ENCODE measurements at places on chromosomes 4 and X. TPM values are rescaled to one million over a fixed set of nuclear protein-coding genes. Genes with fewer than 3 reads are reported as not detected.

DNA sequence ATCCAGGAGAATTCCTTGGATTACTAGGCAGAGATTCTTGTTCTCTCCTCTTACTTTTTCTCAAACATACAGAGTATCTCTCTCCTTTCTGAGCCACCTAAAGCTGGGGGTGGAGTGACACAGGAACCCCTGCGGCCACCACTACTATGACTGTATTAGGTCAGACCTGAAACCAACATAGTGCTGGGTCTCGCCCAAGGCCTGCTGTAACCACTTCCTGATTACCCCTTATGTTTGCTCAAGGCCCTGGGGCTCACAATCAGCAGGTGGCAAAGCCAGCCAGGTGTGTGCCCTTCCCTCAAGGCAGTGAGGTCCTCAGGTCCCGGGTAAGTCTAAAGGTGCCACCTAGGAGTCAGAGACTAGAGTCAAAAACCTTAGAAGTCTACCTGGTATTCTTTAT is 166.4 kb downstream of the PARM1 start:
- DNase-seq, result no peak

DNA sequence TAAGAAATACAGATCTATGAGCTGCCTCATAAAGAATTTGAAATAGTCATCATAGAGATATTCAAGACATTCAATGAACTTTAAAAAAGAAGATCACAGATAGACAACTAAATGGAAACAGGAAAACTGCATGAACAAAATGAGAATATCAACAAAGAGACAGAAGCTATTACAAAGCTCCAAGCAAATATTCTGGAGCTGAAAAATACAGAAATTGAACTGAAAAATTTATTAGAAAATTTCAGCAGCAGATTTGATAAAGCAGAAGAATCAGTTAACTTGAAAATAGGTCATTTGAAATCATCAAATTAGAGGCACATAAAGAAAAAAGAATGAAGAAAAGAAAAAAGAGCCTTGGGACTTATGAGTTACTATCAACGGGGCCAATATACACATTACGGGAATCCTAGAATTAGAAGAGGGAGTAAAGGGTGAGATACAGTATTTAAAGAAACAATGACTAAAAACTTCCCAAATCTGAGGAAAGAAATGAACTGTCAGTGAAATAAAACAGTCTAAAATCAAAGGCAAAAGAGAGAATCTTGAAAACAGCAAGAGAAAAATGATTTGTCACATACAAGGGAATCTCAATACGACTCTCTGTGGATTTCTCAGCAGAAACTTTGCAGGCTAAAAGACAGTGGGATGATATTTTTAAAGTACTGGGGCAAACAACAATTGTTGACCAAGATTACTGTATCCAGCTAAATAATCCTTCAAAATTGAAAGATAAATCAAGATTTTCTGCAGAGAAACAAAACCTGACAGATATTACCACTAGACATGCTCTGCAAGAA is 641.6 kb downstream of the ANKRD50 start:
- no peak for DNase-seq

RTL9 gene
- not detected for total RNA-seq

DNA sequence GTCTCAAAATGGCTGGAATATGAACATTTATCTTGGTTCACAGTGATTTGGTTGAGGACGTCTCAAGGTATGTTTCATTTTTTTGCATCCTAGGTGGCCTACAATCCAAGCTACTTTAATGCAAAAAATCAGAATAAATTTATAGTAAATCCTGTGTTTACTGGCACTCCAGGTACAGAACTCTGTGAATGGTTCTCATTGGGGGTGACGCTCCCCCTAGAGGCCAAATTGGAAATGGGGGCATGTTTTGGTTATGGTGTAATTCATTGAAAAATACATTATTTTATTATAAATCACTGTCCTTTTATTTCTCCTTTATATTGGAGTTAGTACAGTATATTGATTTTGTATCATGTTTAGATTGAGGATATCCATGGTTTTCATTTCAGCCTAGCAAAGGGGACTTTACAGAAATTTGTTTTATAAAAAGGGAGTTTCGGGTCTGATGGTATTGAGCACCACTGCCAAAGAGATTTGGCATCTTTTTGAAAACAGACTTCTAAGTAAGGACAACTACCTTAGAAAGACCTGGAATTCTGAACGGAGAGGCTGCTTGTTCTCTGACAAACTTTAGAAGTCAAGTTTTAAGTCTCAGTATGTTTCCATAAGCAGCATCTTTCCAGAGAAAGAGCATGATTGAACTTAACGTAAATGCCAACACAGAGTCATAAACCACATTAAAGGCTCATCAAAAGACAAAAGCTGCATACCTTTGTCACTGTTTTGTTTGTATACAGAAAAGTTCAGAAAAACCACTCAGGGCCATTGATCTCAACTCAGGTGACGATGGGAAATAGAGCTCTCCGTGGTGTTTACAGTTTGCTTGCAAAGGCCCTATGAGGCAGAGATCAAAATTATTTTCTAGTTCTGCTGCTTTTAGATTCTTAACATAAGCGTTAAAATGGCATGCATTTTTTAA is 19.4 kb downstream of the MTM1 start:
- peak; percentile 31 for DNase-seq

DNA sequence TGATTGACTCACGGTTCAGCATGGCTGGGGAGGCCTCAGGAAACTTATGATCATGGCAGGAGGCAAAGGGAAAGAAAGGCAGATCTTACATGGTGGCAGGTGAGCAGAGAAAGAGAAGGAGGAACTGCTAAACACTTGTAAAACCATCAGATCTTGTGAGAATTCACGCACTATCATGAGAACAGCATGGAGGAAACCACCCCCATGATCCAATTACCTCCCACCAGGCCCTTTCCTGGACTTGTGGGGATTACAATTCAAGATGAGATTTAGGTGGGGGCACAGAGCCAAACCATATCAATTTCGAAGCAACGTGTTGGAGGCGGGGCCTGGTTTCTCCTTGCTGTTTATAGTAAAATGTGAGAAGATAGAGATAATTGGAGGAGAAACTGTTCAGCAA is 167.4 kb downstream of the GABRB1 start:
- DNase-seq, result no peak

BMPR1B gene
- total RNA-seq, result not detected

DNA sequence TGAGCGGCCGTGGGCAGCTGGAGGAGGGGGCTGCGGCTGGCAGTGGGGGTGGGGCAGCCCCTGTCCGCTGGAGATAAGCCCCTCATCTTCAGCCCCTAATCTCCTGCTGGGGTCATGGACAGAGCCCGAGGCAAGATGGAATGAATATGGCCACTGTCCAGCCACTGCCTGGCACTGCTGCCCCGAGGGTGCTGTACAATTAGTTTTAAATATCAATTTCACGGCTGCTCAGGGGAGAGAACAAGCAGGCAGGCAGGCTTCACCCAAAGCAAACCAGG is 64.1 kb upstream of the NKX1-1 start:
- no peak for DNase-seq

DNA sequence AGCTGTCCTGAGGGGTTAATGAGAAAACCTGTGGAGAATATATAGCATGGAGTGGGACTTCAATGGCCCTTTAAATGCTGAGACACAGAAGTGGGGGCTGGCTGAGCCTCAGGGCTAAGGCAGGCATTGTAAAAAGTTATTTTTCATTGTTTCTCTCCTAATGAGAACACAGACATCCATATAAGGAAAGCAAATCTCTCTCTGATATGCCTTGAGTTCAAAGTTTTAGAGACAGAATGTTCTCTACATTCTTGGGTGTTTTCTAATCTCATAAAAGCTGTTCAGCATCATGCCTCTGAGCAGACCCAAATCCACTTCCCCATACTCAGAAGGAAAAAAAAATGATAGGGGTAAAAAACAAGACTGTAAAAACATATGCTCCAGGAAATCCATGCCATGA is 16.8 kb upstream of the RAB40A start:
- no peak for DNase-seq

GRCh38 chr4:58961925-58962324 is 1851.7 kb upstream of the IGFBP7 start:
- DNase-seq, result no peak

DNA sequence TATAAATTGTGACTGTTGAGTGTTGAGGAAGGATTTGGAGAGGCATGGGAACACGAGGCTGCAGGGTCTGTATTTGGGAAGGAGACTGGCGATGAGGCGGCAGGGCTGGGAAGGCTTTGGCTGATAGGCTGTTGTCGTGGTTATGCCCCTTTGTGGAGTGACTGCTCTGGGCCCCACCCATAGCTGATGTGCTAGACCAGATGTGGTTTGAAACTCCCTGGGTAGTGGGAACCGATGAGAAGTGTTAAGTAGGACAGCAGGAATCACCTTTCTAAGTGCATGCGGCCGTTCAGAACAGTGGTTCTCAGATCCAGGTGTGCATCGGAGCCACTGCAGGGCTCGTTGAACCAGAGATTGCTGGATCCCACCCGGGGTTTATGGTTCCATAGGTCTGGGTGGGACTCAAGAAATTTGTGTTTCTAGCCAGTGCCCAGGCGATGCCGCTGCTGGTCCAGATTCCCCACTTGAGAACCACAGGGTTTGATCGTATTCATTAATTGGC is 42.3 kb downstream of the TBC1D14 start:
- no peak for DNase-seq

DNA sequence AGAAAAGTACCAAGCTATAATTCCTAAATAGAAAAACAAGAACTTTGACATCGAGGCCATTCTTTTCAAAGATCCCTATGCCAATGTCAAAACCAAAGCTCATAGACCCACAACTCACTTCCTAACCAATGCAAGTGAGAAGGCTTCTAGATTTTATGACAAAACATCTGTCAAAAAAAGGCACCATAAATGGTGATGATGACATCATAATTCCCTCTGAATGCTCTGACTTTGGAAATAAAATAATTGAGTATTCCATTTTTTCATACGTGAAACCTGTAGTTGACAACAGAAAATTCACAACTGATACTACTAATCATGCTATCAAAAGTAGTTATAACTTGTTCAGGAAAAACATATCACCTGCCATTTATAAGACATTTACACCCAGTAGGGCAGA is 8.7 kb upstream of the CABS1 start:
- no peak for DNase-seq

CT47B1 gene
- not detected for total RNA-seq

GRCh38 chr4:77671051-77671450 is 65.4 kb downstream of the CXCL13 start:
- no peak for DNase-seq

GAGE2A gene
- total RNA-seq, result not detected

- DNase-seq, result no peak
Observed at GRCh38 chrX:110418316-110419235, 59.9 kb downstream of the RTL9 start.

- no peak for DNase-seq
Observed at GRCh38 chr4:98659106-98659592, 738 bp upstream of the TSPAN5 start.

CXCL6 gene
- total RNA-seq, result not detected

TLR6 gene
- 3.9 TPM for total RNA-seq

DNA sequence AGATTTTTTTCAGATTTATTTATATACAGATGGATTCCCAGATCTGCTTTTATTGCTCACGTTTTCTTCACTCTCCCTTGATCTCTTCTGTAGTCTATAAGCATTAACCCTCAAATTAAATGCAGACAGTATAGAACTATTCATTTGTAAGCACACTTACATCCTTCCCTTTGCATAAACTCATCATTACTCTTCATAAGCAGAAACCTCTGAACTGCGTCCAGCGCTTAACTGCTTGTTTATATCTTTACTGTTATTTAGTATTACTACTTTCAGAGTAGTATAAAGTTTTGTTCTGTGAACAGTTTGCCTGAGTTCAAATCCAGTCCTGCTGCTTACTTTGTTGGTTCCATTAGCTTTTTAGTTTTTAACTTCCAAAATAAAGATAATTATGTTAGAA is 132.9 kb downstream of the STIM2 start:
- no peak for DNase-seq

DNA sequence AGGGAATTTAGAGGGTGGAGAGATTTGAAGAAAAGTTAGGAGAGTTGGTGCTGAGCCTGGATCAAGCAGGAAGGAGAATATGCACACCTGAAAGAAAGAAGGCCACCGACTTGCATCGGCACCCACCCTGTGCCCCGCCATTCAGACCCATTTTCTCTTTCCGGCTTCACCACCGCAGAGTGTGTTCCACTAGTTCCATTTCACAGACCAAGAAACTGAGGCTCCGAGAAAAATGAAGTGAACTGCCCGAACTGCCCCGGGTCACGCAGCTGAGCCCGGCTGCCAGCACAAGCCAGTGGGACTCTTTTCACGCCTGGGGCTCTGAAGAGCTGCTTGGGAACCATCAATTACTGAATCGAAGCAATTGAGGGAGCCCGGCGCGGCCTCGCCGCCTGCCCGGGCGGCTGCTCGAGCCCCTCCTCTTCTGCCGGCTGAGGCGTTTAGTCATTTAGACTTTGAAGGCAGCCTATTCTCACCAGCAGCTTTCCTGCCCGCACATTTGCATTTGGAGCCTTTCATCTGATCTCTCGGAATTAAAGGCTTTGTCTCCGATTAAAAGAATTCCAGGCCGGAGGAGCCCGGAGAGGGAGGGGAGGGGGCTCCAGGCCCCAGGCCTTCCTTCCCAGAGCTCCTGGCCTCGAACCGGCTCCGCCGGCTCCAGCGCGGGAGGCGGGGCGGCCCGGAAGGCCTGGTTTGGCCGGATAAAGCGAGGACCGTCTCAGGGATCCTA is 140.2 kb upstream of the PJA1 start:
- no peak for DNase-seq

GRCh38 chr4:121943941-121944340 is 7.9 kb downstream of the TRPC3 start:
- DNase-seq, result no peak

- DNase-seq, result no peak
Observed at GRCh38 chrX:53122013-53122412, 28.1 kb downstream of the KANTR start.

GRCh38 chrX:8811611-8812010 is 10.4 kb upstream of the FAM9A start:
- DNase-seq, result no peak

DNA sequence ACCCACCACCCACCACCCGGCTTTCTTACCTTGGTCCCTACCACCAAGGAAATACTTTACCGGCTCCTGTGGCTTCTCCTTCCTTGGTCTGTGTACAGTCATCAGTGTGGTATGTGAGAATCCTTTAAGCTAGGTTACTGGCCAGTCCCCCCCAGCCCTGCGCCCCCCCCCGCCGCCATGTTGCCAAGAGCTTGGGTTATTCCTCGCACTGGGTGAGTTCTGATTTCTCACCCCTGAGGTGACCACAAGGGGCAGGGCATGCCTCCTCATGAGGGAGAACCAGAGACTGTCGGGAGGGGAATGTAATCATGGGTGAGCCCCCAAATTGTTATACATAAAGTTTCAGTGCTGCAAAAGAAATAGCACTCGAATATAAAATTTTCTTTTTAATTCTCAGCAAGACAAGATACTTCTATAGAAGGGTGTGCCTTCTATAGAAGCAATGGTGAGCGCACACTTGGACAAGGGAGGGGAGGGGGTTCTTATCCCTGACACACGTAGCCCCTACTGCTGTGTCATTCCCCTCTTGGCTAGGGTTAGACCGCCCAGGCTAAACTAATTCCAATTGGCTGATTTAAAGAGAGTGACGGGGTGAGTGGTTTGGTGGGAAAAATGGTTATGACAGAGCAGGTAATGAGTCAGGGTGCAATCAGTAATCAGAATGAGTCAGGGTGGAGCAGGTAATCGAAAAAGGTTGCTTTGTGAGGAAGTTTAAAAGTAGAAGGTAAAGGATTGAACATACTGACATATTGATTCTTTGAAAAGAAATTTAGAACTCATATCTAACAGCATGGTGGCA is 133.2 kb downstream of the KDM6A start:
- no peak for DNase-seq
